Bronchial epithelial cell (primary cell): ENCODE measurements at places on chromosomes 6 and 20. TPM values are rescaled to one million over a fixed set of nuclear protein-coding genes. Genes with fewer than 3 reads are reported as not detected.

GRCh38 chr20:21141825-21142224 is 15.9 kb downstream of the KIZ start:
- DNase-seq, result no peak

DNA sequence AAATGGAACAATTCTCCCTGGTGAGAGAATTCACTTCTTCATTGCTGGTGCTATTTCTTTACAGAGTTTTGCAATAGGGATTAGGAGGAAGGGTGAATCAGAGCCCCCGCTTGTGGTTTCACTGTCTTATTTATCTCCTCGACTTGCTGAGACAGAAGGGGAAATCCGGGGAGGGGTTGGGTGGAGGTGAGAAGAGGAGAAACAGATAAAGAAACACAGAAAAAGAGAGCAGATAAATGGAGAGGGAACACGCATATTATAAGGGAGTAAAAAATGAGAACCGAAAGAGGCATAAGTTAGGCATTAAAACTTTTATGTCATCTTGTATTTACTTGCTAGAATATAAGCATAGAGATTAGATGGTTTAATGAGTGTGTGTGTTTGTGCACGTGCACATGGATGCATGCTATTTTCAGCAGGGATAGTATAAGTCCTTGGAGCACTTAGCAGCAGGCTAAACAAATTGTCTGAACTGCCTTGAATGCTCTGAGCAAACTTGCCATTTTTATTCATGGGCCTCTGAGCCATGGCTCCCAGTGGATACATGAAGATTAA is 105.0 kb downstream of the OLIG3 start:
- peak; percentile 58 for DNase-seq

DNA sequence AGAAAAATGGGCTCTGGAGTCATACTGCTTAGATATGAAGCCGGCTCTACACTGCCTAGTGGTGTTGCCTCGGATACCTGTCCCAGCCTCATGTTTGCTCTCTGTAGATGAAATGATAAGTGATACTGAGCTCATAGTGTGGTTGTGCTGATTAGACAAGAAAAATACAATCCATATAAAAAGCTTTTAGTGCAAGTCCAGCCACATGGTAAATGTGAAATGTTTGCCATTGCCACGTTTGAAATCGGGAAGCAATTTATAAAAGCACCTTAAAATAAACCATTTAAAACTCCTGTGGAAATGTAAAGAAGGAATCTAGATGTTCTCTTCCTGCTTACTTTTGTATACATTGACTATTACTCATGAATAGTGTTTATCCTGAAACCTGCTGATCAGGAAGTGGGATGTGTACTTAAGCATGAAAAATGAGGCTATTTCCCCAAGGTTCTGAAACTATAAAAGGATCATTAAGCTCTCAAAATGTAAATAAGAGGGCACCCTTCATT is 13.1 kb upstream of the PBOV1 start:
- DNase-seq, result peak; percentile 80

DNA sequence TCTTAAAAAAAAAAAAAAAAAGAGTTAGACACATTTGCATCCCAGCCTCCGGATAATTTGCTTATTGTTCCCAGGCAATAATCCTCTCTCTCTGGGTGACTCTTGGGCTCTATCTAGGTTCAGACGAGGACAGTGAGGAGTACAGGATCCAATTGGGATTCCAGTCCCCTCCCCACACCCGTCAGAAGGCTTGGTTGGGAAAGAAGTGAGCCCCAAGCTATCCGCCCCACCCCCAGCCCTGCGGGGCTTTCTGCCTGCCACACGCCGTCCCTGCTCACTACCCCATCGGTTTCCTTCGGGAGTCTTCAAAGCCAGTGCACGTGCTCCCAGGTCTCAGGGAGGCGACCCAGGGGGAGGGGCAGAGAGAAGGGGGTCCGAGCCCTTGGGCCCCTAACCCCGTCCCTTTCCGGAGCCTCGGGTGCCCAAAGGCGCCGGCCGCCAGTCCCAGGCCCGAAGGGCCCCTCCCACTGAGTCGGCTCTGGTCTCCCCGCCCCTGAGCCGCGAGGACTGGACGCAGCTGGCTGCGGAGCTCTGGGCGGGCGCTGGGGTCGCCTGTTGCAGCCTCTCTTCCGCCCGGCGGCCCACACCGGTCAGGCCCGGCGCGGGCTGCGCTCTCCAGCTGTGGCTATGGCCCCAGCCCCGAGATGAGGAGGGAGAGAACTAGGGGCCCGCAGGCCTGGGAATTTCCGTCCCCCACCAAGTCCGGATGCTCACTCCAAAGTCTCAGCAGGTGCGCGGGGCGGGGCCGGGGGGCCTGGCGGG is 2.5 kb downstream of the MYMX start:
- DNase-seq, result no peak

DNA sequence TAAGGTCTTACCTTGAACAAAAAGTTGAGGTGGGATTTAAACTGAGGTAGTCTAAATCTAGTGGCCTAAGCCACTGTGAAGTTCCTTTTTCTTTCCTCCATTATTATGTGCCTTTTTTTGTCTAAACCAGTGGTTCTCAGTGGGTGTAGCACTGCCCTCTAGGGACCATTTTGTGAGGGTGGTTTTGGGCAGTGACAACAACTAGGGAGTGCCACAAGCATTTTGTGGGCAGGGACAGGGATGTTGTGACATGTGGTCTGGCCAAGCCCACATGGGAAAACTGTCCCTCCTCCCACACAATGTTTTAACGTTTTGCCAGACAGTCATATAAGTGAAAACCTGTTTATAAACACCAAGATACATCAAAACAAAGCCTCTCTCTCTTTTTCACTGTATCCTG is 899.4 kb upstream of the FLRT3 start:
- DNase-seq, result peak; percentile 73

DNA sequence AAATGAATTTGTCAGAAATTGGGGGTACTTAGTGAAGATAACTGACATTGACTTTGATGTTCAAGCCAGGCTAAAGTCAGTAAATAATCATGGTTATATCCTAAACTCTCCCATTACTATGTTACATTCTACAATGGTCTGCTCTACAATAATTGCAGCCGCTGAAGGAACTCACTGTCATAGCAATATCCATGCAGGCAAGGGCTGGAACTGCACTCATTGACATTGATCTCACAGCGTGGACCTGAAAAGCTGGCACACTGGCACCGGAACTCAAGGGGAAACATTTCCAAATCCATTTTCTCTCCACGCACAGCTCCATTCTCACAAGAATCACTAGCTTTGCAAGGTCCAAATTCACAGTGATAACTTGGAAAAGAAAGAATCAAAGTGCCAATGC is 702.7 kb downstream of the EYS start:
- no peak for DNase-seq

DNA sequence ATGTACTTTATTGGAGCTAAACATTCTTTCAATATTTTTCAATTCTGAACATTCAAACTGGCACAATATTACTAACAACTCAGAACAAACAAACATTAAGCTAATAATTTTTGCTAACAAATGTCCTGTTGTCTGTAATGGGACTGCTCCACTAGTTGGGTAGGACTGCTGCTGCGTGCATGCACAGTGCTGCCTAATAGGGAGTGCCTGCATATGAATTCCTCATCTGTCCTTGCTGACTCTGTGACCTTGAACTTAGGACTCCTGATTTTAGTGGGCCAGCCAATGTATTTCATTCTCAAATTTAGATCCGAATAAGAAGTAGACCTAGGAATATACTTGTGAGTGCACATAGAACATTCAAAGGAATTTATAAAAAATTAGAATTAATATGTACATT is 196.5 kb upstream of the RAB32 start:
- DNase-seq, result no peak

GRCh38 chr6:43956478-43956877 is 170.8 kb downstream of the MRPL14 start:
- DNase-seq, result no peak

- no peak for DNase-seq
Measured at GRCh38 chr20:63433756-63434531, 38.5 kb downstream of the KCNQ2 start.

- no peak for DNase-seq
Measured at GRCh38 chr6:112804638-112805330, 457.7 kb downstream of the RFPL4B start.

- no peak for DNase-seq
Measured at GRCh38 chr6:39282774-39283173, 31.4 kb downstream of the KCNK17 start.

DNA sequence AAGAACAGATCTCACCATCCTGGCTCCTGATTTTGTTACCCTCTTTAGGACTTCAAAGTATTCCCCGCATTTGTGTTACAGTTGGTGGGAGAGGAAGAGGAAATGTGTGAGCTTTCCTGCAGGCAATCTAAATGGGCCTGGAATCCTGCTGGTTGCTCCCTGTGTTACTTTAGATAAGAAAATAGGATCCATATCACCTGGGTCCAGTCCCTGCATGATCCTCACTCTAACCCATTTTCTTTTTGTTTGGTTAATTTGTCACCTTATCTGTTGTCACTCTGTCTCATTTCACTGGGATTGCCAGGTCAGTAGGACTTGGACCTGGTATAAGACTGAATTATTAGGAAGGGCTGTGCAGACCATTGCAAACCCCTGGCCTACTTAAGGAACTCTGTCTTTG is 175.9 kb upstream of the GJE1 start:
- no peak for DNase-seq

DNA sequence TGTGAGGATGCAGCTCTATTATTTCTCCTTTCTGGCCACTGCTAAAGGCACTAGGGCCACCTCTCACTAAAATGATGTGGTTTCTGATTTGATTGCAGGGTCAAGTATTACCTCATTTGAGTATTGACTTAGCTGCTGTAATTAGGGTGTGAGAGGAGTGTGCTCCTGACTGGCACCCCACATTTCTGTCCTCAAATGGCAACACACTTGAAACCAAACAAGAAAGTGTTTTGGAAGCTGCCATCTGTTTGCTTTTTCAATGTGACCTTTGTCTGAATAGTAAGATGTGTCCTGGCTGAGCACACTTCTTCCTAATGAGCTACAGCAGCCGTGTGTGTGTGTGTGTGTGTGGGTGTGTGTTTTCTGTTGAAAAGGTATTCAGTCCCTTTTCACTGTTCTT is 62.8 kb upstream of the SCP2D1 start:
- no peak for DNase-seq

CABLES2 gene
- 0.51 and 1.3 TPM in 2 replicates for total RNA-seq

BNIP5 gene
- total RNA-seq, result not detected in 2 replicates

XPO5 gene
- 35.8 and 43.1 TPM in 2 replicates for total RNA-seq

SEL1L2 gene
- not detected in 2 replicates for total RNA-seq

ADGRF1 gene
- total RNA-seq, result 5.5 and 10.1 TPM in 2 replicates
